ENCODE measurements at places on chromosomes 12 and 14.
A peak's percentile ranks its signal among the peaks of the same experiment; 100 is the strongest.

- no peak for DNase-seq
Observed at GRCh38 chr14:20460458-20461224, 593 bp downstream of the PIP4P1 start.

- DNase-seq, result no peak
Observed at GRCh38 chr12:535396-535795, 75.7 kb downstream of the B4GALNT3 start.

DNA sequence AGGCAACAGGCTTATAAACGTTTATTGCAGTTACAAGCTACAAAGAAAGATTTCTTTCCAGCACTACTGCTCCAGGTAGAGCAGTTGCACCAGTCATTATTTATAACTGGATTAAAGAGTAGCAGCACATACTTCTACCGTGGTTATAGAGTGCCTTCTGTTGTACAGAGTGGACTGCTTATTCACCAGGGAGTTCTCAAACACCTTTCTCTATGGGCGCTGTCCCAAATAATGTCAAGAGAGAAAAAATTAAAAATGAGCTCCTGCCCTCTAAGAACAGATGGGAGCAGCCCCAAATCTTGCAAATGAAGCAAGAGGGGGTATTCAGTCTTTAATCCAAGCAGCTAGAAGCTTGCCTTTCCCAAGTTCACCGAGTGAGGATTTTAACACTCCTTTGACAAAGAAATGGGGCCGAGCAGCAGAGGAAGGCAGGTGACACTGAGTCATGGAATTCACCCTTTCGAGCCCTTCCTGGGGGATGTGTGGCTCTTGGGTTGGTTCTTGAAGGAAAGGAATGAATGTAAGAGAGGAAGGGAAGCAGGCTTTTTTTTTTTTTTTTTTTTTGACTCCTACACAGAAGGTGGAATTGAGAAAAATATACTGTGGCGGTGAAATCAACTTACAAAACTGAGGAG, 181.2 kb downstream of the PRKCH start:
- DNase-seq, result no peak

DNA sequence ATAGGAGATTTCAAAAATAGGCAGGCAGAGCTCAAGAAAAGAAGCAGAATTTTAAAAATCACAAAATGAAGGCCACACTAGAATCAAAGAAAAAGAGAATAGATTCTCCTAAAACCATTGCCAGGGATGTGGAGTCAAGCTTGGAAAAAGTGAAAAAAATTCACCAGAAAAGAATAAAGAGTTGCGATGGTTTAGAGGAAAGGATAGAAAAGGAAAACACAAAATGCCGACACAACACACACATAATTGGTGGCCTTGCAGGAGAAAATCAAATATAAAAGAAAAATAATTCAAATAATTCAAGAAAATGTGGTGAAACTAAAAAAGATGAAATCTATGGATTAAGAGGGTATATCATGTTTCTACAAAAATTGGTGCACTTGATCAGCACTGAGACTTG, 181.6 kb upstream of the C14orf180 start:
- DNase-seq, result no peak

- no peak for DNase-seq
Observed at GRCh38 chr12:122147514-122148290, 26.3 kb downstream of the IL31 start.

DNA sequence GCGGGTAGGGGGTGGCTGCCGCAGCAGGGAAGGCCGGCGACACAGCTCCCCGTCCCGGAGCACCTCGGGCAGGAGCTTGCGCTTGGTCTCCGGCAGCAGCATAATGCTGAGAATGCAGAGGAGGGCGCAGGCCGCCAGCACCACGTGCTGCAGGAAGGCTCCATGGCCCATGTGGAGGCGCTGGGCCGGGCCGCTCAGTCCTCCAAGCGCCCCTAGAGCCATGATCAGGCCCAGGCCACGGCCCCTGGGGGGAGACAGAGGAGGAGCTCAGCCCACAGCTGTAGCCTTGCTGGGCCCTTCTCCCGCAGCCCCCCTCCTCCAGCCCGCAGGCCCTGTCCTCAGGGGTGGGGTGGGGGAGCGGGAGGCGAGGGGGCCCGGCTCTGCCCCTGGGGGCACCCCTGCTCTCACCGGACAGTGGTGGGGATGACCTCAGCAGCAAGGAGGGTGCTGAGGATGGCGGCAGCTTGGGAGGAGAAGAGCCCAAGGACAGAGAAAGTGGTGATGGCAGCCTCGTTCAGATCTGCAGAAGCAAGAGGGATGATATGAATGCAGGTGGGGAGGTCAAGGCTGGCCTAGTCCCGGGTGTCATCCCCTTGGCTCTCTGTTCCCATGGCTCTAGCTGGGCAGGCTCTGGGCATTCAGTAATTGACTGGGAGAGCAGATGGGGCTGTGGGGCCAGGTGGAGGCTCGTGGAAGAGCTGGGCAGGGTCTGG, 5.8 kb downstream of the SLC22A17 start:
- DNase-seq, result no peak

- peak; percentile 75 for DNase-seq
Observed at GRCh38 chr14:54475187-54475899, 13.4 kb downstream of the GMFB start.
